ENCODE measurements at places on chromosomes 2 and 18.

GRCh38 chr2:112155331-112156151 lies 17.4 kb downstream of the FBLN7 start:
- DNase-seq = no peak

DNA sequence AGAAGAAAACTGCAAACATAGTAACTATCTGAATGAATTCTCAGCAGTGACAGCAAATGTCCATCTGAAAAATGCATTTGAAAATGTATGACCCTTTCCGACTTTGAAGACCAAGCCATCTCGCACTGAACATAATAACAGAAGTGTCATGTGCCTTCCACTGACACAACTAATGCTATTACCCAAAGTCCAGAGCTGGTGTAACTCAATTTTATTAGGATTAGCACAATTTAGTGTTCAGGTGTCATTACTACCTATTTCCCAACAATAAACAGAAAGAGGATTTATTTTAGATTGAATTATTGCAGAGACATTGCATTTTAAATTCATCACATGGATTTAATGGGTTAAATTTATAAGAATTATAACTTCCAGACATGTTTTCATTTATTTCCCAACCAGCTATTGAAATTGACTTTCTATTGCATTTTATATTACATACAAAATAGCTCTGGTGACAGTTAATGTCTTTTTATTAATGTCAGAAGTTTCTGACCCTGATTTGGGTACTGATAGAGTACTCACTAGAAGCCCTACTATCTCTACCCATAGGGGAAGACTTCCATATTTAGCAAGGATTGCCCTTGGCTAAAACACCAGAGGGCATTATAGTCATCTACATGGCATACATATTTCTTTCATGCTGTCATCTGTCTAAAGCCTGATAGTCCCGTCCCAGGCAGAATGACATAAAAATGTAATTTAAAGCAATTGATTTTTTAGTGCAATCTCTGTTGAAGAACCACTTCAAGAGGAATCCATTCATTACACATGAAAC lies 7.0 kb upstream of the STK39 start:
- DNase-seq = no peak

DNA sequence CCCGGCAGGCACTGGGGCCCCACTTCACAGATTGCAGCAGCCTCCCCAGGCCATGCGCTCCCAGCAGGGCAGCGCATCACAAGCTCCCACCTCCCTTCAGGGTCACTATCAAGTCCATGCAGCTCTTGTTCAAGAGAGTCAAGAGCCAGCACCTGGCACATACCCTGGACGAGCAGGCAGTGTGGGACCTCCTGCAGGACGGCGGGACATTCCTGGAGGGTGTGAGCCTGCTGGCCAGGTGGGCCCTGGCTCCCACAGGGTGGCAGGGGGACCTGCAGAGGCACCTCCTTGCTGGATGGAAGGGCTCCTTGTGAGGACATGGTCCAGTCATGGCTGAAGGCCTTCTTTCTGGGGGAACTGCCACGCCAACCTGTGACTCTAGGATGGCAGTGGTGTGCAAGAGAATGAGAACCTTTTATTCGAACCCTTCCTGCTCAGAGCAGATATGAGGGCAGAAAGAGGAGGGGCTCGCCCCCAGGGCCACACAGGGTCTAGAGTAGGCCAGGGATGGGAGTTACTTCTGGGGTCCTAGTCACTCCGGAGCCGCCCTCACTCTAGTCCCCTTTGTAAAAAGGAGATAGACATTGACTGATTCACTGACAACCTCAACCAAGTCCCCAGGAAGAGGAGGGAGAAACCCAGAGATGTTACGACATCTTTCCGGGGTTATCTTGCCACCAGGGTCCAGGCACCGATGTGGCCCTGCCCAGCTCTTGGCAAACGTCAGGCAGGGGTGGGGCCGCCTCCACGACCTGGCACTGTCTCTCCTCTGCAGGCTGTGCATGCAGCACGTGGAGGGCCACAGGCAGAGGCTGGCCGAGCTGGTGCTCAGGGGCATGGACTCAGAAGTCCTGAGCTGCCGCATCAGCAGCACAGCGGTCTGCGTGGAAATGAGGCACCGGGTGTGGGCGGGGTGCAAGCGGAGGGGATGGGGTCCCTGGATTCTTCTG lies 31.3 kb downstream of the HJURP start:
- no peak for DNase-seq

- DNase-seq = no peak
Observed at GRCh38 chr18:60322591-60322990, 50.0 kb downstream of the MC4R start.

DNA sequence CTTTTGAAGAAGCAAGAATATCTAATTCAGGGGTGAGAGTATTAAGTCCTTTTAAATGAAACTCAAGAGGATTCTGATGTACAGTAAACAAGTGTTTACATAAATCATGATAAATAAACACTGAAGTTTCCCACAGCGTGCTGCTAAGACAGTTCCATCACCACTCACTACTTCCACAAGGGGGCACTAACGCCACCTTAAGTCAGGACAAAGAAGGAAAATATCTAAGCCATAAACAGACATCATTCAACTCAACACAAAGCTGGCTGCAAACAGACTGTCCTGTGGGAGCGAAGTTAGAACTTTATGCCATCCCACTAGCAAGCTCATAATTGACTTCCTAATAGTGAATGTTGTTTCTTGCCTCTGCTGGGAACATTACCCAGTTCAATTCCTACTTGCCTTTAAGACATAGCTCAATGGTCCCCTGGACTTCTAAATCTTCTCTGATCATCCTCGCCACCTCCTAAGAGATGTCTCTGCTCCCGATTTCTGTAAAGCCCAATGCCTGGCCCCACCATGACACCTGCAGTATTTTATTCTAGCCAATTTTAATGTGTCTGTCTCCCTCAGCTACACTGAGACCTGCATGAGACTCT lies 36.5 kb downstream of the MRPL44 start:
- peak; percentile 13 for DNase-seq
